Stimulated activated CD4-positive, alpha-beta T cell treated with anti-CD3 and anti-CD28 coated beads, Interleukin-1b, Interleukin-23, amount 100 ng/mL, for 1 hour (primary cell): ENCODE measurements at places on chromosomes 1 and 21.

DNA sequence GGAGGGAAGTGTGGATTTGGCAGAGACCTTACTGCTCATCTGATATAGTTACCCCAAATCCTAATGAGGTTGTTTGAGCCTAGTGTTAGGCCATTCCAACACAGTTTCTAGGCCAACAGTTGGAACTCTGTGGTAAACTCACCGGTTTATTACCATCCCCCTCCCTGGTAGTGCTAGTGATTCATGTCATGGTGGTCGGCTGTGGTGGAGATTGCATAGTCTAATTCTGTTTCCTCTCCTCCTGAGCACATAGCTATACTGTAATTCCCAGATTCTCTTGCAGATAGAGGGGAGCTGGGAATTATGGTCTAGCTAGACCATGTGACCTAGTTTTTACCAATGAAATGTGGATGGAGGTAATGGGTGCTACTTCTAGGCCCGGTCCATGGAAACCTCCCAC lies 123.7 kb upstream of the KIF26B start:
- no peak for DNase-seq

DNA sequence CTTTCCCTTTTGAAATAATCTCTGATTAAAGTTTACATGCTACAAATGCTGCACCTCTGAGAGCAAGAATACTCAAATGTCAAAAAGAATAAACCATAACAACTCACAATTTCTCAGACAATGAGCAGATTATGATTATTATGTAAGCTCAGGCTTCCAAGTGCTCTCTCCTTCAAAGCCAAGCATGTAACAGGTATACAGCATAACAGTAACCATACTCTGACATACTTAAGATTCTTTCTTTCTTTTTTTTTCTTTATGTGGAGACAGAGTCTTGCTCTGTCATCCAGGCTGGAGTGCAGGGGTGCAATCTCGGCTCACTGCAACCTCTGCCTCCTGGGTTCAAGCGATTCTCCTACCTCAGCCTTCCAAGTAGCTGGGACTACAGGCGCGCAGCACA lies 155.4 kb downstream of the EIF4G3 start:
- no peak for DNase-seq

DNA sequence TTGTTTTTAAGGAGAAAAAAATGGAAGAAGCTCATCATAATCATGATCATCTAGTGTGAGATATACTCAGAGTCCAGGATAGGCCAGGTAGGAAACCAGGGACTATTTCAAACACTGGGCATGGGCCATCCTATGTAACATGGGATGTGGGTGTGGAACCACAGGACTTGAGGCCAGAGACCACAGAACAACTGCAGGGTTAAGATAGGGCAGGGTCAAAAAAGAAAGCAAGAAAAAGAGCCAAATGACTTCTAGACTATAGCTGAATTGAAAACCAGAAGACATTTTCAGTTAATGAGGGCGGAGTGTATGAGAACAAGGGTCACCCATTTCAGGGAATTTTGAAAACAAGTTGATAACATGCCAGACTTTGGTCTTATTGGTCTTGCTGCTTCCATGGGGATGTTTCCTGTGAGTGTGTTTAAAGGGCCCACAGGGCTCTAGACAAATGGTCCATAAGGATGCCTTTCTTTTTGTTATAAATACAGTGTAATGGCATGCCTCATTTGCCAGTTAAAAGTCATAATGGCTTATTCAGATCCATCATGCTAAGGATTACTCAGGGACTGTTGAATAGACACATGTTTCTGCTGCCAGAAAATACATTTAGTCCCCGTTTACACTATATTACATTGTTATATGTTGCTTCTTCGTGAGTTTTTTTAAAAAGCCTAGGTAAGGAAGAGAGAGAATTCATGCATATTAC lies 182.0 kb upstream of the C21orf91 start:
- no peak for DNase-seq

DNA sequence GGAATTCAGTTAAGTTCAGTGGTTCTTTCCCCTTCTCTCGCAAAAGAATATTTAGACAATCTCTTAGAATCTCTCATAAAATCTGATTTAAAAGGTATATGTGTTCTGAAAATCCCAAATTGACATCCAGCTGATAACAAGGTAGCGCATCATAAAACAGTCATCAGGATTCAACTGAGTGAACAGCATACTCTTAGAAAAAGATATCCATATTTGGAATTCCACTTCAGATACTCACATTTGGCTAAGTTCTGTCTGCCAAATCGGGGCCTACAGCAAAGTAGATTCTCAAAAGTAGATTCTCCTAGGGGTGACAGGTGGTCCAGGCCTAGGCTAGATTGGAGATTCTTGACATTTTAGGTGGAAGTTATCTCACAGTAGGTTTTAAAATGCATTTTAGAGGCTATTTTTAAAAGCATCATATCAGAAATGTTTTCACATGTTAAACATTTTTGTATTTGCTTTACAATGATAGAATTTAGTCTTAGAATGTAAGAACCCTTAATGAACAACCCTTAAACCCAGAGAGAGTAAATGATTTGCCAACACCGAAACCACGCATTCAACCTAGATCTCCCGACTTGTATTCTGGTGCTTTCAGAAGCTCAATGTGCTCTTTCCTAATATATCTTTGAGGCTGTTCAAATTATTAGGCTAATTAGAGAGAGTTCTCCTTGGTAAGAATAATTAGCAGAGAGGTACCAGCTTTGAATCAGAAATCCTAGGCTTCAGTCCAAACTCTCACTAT lies 318.9 kb downstream of the LMO4 start:
- DNase-seq, result no peak

- DNase-seq, result no peak
These were observed 133.0 kb upstream of the HMCN1 start for GRCh38 chr1:185601189-185601588.

DNA sequence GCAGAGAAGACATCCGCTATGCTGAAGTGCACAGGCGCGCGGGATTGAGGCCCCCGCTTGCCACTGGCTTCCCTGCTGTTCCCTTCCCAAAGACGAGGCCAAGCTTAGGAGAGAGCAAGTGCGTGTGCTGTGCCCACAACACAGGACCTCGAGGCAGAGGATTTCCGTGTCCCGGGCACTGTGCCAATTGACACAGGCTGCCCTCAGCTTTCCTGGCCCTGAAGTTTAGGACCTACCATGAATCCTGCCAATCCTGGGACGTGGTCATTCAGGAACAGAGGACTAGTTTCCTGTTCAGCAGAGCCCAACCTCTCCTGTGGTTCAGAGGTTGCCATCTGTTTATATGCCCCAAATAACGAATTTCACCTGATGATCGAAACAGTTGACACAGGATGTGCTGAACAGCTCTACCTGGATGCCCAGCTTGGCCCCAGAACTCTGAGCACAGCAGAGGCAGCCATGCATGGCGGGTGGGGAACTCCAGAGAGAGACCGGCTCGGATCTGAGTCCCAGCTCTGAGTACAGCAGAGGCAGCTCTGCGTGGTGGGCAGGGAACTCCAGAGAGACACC lies 22.0 kb downstream of the SLC37A1 start:
- no peak for DNase-seq

DNA sequence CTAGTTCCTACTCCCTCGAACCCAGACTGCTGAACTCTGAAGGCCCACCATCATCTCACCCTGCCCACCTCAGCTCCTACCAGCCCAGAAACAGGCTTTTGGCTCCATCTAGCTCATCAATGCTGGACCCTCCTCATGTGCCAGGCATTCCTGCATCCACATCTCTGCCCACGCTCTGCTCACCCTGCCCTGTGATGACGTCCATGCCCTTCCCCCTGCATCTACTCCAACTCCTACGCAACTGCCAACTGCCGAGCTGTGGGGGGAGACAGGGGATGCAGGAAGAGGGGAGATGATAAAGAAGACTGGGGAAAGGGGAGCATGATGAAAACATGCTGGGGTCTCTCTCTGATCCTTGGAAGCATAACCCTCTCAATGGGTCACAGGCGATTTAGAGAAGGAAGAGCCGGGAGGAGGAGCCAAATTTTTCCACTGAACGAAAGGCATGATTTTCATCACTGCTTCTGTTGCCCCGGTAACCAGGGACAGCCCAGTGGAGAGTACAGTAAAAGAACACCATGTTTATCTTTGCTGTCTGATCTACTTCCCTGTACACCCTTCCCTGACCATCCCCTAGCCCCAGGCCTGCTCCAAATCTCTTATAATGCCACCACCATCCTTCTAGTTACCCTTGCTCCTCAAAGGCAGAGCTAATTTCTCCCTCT lies 44.3 kb downstream of the CD34 start:
- DNase-seq, result no peak

DNA sequence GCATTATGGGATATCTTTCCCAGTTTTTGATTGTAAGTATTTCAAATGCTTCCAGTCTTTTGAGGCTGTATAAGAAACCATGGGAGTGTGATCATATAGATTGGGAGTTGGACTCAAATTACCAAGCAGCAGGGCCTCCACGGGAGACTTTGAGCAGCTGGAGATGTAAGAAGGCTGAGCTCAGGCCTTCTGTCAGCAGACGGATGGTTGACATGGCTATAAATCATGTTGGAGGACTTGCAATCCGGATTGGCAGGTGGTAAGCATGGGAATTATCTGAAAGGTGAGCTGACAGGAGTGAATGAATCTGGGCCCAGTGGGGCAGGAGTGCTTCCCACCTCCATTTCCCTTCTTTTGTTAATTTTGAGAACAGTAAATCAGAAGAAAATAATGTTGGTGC lies 83.2 kb upstream of the PPM1J start:
- DNase-seq, result no peak

DNA sequence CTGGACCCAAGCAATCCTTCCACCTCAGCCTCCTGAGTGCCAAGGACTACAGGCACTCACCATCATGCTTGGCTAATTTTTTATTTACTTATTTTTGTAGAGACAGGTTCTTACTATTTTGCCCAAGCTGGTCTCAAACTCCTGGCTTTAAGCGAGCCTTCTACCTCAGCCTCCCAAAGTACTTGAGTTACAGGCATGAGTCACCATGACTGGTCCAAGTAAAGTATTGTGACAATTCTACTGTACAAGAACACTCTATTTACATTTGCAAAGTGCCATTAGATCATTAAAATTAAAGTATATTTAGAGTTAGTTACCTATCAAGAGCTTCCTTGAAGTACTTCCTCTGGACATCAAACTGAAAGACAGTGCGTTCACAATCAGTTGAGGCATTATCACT lies 44.8 kb downstream of the NRDC start:
- DNase-seq, result no peak

DNA sequence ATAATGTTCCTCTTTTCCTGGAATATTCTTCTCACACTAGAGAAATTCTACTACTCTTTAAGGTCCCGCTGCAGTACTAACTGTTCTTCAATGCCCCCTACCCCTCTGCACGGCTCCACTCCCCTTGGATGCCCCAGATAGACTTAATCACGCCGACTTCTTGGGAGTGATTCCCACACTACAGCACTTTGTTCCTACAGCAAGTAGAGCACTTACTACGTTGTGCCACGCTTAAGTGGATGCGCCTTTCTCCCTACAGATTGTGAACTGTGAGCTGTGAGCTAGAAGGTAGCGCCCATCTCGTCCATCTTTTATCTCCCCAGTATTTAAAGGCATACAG lies 2.2 kb downstream of the ZNF436 start:
- DNase-seq, result no peak

DNA sequence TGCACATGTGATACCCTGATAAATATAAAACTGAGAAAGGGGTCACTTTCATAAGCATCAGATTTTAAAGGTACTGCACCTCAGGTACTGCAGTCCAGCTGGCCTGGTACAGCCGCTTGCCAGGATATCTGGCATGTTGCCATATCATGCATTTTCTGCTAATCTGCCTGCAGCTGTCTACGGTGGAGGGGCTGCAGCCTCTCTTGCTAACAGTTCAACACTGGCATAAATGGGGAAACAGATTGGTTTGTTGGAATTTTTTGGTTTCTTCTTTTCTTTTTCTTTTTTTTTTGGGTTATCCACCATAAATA lies 71.5 kb downstream of the MIS18A start:
- no peak for DNase-seq

DNA sequence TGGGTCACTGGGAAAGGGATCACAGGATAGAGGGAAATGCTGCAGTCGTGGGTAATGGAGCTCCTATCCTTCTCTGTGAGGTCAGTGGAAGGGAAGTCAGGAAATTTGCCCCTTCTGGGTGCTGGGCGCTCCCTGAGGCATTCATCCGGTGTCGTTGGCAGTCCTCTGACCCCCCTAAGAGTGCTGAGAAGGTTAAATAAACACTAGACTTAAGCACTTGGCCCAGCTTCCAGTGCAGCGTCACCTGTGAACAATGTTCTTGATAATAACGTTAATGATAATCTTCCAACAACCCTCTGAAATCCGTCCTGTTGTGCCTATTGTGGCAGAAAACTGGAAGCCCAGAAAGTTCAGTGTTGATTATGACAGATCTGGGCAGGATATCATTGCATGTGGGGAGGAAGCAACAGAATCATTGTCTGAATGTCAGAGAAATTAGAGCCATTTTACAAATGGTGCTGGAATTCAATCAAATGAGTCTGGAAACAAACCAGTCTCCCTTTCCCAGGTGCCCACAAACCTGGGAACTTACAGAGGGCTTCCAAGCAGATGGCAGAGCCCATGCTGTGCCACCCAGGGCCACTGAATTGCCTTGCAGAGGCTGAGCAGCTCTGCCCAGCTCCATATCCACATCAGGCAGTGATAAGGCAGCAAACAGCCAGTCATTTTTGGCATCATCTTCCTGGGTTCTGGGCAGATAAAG lies 216.8 kb downstream of the KAZN start:
- no peak for DNase-seq

GRCh38 chr1:112172294-112172882 lies 182.9 kb upstream of the KCND3 start:
- DNase-seq, result no peak

DNA sequence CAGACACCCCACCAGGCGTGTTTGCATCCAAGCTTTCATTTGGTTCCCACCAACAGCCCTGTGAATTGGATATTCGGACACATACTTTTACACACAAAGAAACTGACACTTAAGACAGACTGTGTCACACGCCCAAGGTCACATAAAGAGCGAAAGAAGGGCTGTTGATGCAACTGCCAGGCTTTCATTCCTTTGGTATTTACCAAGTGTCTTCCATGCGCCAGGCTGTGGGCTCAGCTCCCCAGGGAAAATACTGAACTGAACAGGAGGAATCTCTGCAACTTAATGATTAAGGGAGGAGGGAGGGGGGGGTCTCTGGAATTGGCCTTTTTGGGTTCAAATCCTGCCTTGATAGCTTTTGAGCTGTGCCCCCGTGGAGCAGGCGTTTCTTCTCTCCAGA lies 122.8 kb downstream of the ACTL8 start:
- DNase-seq, result no peak

DNA sequence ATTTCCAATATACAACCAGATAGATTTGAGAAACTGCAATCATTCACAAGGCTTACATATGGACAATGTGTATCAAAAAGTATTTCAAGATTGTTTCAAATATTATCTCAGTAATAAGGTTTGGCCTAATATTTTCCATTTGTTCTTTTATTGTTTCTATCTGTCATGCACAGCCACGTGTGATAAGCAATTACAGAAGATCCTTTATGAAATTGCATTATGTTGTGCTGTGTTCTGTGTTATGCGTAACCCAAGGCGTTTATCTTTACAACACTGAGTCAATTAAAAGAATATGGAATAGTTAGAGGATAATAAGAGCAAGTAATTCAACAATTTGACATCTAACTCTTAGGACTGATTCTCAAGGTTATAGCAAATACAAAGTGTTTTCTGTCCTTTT lies 1009.3 kb upstream of the PRMT6 start:
- no peak for DNase-seq
